Purkinje cell (primary cell): ENCODE measurements at places on chromosomes 4 and X. TPM values are rescaled to one million over a fixed set of nuclear protein-coding genes. Genes with fewer than 3 reads are reported as not detected.

The PDE6B gene
- 0.53 and 1.2 TPM in 2 replicates for polyA plus RNA-seq

The RAB40A gene
- polyA plus RNA-seq, result 0.27 TPM in 1 of 2 replicates, not detected in the other

The CXCL11 gene
- not detected in 2 replicates for polyA plus RNA-seq

The PIN4 gene
- 81.6 and 122 TPM in 2 replicates for polyA plus RNA-seq

The ITM2A gene
- polyA plus RNA-seq, result 6.3 and 20.3 TPM in 2 replicates

The RAB39B gene
- 19.7 and 22.1 TPM in 2 replicates for polyA plus RNA-seq

The USP46 gene
- polyA plus RNA-seq, result 80.9 and 83.1 TPM in 2 replicates

The NAT8L gene
- polyA plus RNA-seq, result 3.7 and 6.3 TPM in 2 replicates

The BEND2 gene
- not detected in 2 replicates for polyA plus RNA-seq

The FABP2 gene
- 0.38 and 1.3 TPM in 2 replicates for polyA plus RNA-seq

The SSX4 gene
- not detected in 2 replicates for polyA plus RNA-seq

The ITIH6 gene
- not detected in 2 replicates for polyA plus RNA-seq

The MTNR1A gene
- not detected in 2 replicates for polyA plus RNA-seq

The SPANXC gene
- polyA plus RNA-seq, result not detected in 2 replicates

The H2BW2 gene
- polyA plus RNA-seq, result not detected in 2 replicates

The RPGR gene
- polyA plus RNA-seq, result 7.2 and 9.5 TPM in 2 replicates

The SORCS2 gene
- polyA plus RNA-seq, result 5.2 and 8.3 TPM in 2 replicates

The GCNA gene
- polyA plus RNA-seq, result 3.3 and 4.2 TPM in 2 replicates

The CT45A5 gene
- polyA plus RNA-seq, result 0.94 TPM in 1 of 2 replicates, not detected in the other

The WAS gene
- polyA plus RNA-seq, result not detected in 2 replicates

The RIBC1 gene
- polyA plus RNA-seq, result not detected in 2 replicates

The NDST3 gene
- 0.38 and 0.59 TPM in 2 replicates for polyA plus RNA-seq

The SOWAHB gene
- 0.71 and 1.0 TPM in 2 replicates for polyA plus RNA-seq

The MAGEB2 gene
- polyA plus RNA-seq, result not detected in 2 replicates

The IKBKG gene
- 2.3 and 5.1 TPM in 2 replicates for polyA plus RNA-seq

The FGG gene
- not detected in 2 replicates for polyA plus RNA-seq

The ELK1 gene
- polyA plus RNA-seq, result 0.45 and 1.8 TPM in 2 replicates

The PAGE2 gene
- polyA plus RNA-seq, result not detected in 2 replicates

The SMIM10L2A gene
- polyA plus RNA-seq, result 0.73 and 1.5 TPM in 2 replicates

The VBP1 gene
- 136 and 154 TPM in 2 replicates for polyA plus RNA-seq

The GPR82 gene
- 0.42 and 0.85 TPM in 2 replicates for polyA plus RNA-seq

The PDCL2 gene
- polyA plus RNA-seq, result not detected in 2 replicates

The ABRAXAS1 gene
- 0.71 and 4.9 TPM in 2 replicates for polyA plus RNA-seq

The WDR45 gene
- polyA plus RNA-seq, result 32.3 and 43.3 TPM in 2 replicates

The OTC gene
- 0.15 TPM in 1 of 2 replicates, not detected in the other for polyA plus RNA-seq

The BEX2 gene
- polyA plus RNA-seq, result 398 and 432 TPM in 2 replicates

The USP17L21 gene
- not detected in 2 replicates for polyA plus RNA-seq

The PPID gene
- 90.0 and 91.6 TPM in 2 replicates for polyA plus RNA-seq

The C1QTNF7 gene
- 0.07 TPM in 1 of 2 replicates, not detected in the other for polyA plus RNA-seq

The TMEM150C gene
- polyA plus RNA-seq, result 0.78 and 7.0 TPM in 2 replicates

The CACNA1F gene
- polyA plus RNA-seq, result not detected in 2 replicates

The TLR10 gene
- polyA plus RNA-seq, result 0.11 and 0.27 TPM in 2 replicates

The IL2RG gene
- polyA plus RNA-seq, result not detected in 2 replicates

The ADGRG4 gene
- not detected in 2 replicates for polyA plus RNA-seq

The BST1 gene
- polyA plus RNA-seq, result 0.77 TPM in 1 of 2 replicates, not detected in the other

The PWWP3B gene
- polyA plus RNA-seq, result 3.8 TPM in 1 of 2 replicates, not detected in the other

The FGA gene
- polyA plus RNA-seq, result not detected in 2 replicates

The ZNF711 gene
- 24.8 and 26.3 TPM in 2 replicates for polyA plus RNA-seq

The HTN3 gene
- polyA plus RNA-seq, result not detected in 2 replicates

The SSX2 gene
- not detected in 2 replicates for polyA plus RNA-seq
